ENCODE measurements at places on chromosomes 2 and 18.

- no peak for DNase-seq
Measured at GRCh38 chr18:52009958-52010357, 330.0 kb upstream of the DCC start.

GRCh38 chr2:118806797-118807667 lies 40.4 kb downstream of the EN1 start:
- no peak for DNase-seq

DNA sequence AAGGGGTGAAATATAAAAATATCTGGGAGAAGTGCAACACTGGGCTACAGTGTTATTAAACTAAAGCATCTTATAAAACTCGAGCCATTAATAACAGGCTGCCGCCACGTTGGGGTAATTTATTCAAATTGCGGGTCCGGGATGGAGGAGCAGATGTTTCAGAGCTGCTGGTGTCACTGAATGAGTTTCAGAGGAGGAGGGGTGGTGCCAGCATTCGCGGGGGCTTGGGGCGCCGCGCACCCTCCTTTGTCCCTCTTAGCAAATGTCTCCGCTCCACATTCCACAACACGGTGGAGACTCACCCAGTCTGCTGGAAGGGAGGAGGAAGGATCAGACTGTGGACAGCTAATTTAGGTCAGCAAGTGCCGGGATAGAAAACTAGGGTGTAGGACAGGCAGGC lies 260.5 kb downstream of the CELF4 start:
- no peak for DNase-seq

DNA sequence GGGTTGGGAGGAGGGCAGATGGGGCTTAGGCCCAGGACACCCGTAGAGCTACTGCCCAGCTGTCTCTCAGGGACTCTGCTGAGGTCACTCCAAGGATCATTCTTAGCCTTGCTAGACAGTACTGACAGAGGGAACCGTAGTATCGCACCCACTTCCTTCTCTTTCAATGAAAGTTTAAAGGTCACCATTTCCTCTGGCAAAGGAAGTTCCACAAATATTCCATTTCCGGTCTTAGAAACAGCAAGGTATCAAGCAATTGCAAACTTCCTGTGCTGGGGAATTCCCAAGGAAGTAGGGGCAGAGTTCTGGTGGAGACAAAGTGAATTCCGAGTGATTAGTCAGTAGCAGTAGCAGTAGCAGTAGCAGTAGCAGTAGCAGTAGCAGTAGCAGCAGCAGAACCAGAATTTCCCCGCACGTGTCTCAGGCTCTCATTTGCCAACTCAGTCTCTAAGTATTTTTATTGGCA lies 24.7 kb downstream of the IL1B start:
- DNase-seq = peak; percentile 45

DNA sequence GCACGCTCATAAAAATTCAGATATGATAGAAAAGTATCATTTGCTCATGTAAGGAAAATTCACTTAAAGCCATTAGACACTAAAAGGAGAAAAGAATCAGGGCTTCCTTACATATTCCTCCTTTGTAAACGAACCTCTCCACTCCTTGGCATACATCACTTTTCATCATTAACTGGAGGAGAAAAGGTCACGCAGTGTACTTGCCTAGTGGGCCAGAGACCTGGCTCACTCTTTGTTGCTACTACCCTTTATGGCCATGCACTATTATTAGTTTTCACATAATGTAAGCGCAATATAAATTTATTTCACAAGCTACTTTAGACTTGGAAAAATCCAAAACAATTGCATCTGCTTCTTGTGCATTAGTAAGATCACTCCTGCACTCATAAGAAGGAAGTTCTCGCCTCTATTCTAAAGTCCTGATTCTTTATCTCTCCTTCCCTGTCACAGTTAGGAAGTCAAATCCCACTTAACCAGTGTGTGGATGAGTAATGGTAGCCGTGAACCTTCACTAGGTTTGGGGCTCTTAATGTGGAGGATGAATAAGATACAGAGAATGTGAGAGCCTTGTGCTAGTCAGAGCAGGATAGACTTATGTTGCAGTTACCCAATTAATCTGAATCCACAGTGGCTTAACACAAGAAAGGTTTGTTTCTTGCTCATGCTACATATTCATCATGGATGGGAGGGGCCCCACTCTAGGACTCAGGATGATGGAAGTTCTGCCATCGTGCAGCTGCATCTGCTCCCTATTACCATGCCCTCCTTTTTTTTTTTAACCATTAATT lies 115.0 kb upstream of the GLS start:
- DNase-seq = no peak

DNA sequence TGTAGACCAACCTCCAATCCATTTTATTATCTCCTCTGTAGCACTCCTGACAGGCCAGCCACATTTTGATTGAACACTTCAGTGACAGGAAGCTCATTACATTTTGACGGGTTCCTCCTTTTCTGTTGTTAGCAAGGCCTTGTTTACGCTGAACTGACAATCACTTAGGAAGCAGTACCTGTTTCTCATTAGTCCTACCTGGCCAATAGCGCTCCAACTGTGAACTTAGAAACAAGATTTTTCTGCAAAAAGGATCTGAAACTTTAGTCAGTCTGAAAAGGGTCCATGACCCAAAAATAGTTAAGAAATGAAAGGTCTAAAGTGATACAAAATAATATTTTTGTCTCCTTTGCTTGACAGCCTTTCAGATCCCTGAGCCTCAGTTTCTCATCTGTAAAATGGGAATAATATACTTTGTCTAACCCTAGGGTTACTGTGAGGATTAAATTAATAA lies 119.6 kb upstream of the MSTN start:
- DNase-seq = no peak

GRCh38 chr2:218547978-218548377 lies 20.2 kb downstream of the USP37 start:
- no peak for DNase-seq

Data from activated CD4-positive, alpha-beta T cell treated with anti-CD3 and anti-CD28 coated beads, Interleukin-2, amount 50 U/mL, for 48 hours (primary cell).